ENCODE measurements at places on chromosomes 13 and 19.

DNA sequence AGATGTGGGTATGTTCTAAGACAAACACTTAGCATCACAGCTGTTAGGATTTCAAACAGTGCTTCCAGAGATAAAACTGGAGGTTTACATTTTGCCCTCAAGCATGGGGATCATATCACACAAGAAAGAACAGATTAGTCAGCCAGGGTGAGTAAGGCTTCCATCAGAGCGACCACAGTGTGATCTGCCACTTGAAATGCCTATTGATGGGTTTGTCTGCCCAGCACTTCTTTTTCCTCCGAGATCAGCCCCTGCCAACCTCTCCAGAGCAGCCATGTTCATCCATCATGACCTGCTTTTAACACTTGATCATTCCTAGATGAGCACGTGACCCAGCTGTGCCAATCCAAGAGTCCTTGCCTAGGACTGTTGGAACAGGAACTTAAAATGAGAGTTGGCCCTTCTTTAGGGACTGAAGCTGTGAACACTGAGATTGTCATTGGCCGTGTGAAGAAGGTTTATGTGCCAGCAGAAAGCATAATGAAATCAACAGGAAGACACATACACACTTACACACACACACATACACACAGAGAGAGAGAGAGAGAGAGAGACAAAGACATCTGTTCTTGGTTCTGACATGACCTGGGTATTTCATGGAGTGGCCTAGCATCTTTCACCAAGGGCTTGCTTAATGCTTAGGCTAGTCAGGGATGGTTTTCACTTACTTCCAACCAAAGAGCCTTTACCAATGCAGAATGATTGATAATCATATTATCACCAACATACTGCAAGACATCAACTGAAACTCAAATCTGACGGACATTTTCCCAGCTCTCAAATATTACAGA is 5.2 kb upstream of the CEBPG start:
- DNase-seq: no peak

DNA sequence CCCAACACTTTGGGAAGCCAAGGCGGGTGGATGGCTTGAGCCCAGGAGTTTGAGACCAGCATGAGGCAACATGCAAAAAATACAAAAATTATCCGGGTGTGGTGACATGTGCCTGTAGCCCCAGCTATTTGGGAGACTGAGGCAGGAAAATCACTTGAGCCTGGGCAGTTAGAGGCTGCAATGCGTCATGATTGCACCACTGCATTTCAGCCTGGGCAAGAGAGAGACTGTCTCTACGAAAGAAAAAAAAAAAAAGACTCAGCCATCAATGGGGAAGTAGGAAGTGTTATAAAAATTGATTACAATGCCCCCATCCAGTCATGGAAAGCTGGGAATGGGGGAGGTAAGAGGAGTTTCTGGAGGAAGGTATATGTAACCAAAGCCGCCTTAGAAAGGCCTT is 5.4 kb downstream of the TYK2 start:
- DNase-seq: no peak

DNA sequence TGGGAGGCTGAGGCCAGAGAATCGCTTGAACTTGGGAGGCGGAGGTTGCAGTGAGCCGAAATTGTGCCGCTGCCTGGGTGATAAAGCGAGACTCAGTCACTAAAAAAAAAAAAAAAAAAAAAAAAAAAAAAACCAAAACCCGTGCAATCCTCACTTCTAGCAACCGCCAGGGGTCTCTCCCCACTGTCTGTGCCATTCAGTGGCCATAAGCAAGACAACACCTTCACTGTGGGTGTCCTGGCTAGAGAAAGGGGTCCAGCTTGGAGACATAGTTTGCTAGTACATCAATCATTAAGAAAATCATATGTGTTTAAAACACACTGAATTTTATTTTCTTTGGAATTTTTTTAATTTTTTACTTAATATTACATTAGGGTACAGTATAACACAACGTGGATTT is 68.2 kb downstream of the RASL11A start:
- no peak for DNase-seq

DNA sequence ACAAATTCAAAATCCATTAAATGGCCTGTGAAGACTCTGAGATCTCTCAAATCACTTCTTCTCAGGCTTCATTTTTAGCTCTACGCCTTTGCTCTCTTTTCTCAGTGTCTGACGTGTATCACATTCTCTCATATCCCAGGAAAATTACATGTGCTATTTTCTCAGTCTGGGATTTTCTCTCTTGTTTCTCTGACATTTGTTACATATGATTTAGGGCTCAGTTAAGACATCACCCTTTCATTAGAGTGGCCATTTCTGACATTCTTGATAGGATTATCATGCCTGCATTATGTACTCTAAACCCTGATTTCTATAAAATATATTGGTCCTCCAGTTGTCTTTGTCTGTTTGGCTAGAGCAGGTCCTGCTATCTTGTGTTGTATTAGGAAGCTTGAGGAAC is 136.6 kb downstream of the GPC5 start:
- DNase-seq: no peak

GRCh38 chr13:95382411-95382810 is 81.2 kb upstream of the ABCC4 start:
- DNase-seq: no peak

GRCh38 chr19:48742096-48742495 is 1.7 kb upstream of the RASIP1 start:
- no peak for DNase-seq

DNA sequence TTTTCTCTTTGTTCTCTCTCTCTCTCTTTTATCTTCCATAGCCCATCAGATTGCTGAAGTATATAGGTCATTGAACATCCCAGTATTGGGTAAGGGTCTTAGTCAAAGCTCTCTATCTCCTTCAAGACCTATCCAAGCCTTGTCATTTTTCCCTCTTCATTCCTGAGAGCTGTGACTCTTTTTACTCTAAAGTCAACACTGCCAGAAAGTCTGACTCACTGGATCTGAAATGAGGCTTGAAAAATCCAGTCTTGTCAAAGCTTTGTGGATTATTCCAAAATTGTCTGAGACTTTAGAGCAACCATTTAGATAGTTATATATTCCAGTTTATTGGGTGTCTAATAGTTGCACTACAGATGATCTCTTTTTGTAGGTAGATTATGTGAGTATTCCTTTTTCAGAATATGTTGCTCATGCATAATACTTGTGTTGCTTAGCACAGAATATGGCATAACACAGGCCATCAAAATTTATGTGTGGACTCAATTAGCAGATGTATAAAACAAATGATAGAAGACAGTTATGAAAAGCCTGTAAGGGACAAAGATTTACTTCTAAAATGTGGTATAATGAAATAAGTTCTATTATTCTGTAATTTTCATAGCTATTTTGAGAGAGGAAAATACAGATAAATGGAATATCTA is 389.3 kb upstream of the PCDH9 start:
- DNase-seq: no peak
